ENCODE measurements at places on chromosomes 1 and 21.

DNA sequence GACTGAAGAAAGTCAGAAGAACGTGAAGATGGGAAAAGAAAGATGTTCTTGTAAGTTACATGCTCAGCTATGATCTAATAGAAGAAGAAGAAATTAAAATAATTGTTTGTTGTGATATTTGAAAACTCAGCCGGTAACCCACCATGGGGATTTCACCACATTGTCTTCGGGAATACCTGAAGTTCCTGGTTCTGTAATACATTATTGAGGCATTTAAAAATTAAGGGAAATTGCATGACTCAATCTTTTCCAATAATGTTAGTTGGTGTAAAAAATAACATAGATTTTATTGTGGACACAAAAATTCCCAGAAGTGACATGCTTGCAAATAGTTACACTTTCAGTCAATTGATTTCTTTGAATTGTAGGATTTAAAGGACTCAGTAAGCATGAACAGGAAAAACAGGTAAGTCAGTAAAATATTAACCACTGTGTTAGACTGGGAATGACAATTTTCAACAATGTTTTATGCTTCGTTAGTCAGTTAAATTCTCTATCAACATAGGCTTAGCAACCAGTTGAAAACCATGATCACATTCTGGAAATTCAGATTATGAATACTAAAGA lies 745.1 kb downstream of the LTN1 start:
- DNase-seq: no peak

DNA sequence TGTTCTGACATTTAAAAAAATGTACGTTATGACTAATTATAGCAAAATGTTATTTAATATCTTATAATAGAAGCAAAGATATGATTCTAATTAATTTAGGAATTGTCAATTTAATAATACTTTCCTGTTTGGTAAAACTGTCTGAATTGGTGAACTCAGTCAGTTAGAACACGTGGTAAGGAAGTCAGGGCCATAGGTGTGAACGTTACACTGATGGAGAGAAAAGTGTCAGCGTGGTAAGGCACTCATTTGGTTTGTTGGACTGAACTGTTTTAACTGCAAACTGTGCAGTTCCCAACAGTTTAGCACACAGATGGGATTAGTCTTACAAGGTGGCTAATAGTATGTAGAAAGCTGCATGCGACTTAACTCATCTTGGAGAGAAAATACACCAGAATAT lies 102.9 kb downstream of the EPB41 start:
- DNase-seq: no peak

DNA sequence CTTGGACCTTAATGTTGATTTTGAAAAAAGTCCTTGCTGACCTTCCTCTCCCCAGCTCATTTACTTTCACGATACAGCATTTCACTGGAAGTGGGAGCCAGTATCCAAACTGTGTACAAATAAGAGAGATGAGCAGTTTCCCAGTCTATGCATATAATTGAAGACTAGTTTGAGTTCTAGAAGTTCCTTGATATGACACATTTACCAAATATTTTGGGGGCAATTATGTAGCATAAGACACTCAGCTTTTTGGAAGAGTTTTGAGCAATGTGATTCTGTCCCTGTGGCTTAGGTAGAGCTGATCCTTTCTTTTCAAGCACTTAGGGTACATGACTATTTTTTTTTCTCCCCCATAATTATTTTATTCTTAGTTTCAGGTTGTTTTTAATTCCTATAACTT lies 26.4 kb downstream of the GIPC2 start:
- DNase-seq: no peak

- DNase-seq: no peak
Observed at GRCh38 chr1:47479664-47480063, 41.8 kb downstream of the FOXD2 start.

GRCh38 chr1:34763142-34763781 lies 3.7 kb downstream of the GJB4 start:
- DNase-seq: no peak

GRCh38 chr1:44678626-44679025 lies 4.1 kb downstream of the ARMH1 start:
- DNase-seq: no peak

DNA sequence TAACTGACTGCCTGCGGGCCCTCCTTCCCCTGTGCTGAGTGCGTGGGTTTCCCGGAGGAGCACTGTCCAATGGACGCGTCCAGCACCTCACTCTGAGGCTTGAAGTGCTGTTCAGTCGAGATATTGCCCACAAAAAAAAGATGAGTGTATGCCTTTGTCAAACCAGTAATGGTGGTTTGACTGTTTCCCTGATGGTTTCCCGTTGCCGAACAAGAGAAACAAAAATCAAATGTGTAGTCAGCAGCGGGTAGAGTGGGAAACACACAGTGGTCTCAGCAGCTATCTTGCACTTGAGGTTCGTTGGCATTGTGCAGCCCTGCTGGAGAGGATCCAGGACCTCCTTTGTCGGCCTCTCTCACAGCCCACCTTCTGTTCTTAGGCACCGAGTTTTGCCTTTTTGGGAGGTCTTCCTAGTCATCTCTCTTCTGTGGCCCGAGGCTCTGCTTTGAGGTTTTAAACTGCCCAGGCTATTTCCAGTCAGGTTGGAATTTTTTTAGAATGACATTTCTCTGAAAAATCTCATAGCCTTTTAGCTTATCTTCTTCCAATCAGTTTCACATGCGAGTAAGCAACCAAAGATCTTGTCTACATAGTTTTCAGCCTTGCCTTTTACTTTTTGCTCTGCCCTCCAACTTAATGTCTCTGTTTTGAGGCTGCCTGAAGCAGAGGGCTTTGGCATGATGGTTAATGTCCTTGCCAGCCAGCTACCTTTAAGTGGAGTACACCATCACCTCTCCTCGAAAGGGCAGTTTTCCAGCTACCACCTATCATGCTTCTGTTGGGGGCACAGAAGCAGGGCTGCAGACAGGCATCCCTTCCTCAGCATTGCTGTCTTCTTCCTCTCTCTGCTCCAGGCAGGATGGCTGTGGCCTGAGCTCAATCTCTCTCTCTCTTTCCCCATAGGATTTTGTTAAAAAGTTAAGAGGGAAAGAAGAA lies 132.3 kb downstream of the URB2 start:
- no peak for DNase-seq

DNA sequence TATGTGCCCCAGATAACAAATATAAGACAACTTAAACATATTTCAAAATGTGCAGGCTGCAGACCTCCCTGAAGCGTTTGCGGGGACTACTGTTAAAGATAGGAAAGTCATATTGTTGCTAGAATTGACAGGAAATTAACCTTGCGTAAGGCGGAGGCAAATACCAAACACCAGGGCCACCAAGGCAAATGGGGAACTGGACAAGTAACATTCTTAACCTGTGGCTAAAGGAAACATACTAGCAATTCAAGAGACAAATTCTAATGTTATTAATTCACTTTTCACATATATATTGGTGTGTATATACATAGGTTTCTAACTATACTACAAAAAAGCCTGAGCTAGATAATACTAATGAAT lies 6.8 kb downstream of the HAPLN2 start:
- DNase-seq: no peak

DNA sequence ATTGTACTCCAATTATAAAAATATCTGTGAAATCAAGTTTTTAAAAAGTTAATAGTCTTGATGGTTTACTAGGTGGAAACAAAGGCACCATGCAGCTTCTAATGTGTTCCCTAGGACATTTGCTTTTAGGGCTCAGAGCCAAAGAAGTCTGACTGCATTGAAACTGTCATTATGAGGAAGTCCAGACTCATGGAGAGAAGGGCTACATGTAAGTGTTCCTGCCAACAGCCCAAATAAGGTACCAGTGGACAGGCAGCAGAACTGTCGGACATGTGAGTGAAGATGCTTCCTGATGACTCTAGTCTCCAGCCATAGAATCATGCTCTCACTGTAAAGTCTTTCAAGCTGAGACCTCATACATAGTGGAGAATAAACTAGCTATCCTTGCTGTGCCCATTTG lies 287.6 kb downstream of the AKT3 start:
- no peak for DNase-seq

GRCh38 chr1:115671176-115671934 lies 29.6 kb downstream of the VANGL1 start:
- no peak for DNase-seq

DNA sequence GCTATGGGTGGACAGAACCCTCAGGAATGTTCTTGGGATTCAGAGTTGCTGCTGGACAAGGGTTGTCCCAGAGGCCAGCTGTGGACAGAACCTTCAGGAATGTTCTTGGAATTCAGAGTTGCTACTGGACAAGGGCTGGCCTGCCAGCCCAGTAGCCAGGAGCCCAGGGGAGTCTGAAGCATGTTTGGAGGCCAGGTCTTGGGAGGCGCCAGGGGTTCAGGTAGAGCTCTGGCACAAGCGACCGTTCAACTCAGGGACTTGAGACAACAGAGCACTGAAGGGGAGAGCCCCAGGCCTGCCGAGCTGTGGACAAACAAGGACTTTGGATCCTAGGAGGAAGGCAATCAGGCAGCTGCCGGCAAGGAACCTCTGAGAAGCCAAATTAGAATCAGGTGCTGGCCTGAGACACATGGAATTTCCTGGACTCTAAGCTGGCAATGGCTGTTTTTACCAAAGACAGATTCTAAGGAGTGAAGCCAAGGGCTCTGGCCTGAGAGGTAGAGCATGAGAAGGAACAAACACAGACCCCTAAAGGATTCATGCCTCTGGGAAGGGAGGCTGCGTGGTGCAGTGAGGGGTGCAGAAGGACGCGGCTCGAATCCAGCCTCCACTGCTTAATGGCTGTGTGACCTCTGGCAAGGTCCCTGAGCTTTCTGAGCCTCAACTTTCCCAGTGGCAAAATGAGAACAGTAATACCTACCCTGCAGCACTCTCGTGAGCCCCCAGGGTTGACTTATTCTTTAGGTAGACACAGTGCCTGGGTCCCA lies 13.4 kb downstream of the PLA2G5 start:
- DNase-seq: no peak

GRCh38 chr1:35463232-35463631 lies 94.0 kb downstream of the KIAA0319L start:
- no peak for DNase-seq

DNA sequence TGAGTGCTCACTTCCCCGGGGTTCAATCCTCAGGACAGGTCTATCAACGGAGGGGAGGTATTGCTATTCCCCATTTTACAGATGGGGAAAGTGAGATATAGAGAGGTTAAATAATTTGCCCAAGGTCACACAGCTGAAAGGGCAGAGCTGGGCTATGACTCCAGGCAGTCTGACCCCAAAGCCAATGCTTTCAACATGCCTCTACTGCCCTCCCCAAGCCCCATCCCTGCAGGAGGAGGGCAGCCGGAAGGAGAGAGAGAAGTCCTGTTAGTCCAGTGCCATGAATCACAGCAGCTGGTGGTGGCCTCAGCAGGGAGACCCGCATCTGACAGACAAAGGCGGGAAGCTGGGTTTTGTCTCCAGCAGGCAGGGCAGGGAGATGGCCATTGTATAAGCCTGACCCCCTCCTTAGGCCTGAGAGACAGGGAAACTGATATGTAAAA lies 20.0 kb upstream of the CLIC4 start:
- no peak for DNase-seq

DNA sequence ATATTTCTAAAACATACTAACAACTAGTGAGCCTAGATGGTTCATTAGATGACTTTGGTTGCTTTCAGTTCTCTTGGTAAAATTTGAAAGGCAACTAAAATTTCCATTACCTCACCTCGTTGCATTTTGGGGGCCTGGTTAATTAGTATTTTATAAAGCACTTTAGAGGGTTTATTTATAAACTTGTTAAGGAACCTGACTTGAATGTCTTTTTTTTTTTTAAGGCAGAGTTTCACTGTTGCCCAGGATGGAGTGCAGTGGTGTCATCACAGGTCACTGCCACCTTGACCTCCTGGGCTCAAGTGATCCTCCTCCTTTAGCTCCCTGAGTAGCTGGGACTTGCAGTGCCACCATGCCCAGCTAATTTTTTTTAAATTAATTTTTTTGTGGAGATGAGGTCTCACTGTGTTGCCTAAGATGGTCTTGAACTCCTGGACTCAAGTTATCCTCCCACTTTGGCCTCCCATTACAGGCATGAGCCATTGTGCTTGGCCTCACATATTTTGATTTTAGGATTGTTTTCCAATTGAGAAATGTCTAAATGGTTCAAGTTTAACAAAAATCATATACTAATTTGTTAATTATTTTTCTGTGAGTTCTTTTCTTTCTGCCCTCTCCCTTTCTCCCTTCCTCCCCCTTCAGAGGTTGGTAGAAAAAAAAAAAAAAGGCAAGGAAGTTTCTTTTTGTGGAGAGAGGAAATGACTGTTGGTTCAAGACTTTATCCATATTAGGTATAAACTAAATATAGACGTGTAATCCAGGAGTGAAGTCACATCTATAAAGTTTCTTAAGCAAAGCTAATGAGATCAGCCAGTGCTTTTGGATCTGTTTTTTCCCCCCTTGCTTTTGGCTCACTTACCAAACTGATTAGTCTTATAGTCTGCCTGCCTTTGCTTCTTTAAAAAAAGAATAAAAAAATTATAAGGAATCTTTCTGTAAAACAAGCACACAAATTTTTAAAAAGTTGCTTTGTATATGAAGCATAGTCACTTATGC lies 24.7 kb downstream of the CLIC4 start:
- no peak for DNase-seq

DNA sequence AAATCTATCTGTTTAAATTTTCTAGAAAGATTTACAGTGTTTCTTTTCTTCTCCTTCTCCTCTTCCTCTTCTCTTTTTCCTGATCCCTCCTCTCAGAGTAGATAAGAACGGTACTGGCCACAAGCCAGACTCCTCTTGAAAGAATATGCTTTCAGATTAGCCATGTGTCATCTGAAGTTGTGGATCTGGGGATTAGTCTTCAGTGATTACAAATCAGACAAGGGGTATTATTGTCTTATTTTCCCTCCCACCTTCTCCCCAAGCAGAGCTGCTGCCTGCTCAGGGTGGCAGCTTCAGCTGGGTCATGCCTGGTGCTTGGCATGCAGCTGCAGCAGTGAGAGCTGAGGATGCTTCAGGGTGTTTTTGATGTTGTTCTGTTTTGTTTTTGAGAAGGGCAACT lies 42.7 kb downstream of the SGIP1 start:
- DNase-seq: no peak

DNA sequence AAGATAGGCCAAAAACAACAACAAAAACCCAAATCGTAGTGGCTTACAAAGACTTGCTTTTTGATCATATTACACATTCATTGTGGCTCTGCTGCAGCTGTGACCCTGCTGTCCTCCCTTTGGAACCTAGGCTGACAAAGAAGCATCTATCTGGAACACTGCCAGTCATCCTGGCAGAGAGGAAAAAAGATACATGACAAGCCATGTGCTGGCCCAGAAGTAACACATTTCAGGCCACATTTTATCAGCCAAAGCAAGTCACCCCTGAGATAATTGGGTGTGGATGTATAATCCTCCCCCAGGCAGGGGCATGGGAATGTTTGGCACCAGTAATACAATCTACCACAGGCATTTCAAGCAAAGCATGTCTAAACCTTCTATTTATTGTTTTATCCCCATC lies 37.2 kb upstream of the AGO1 start:
- DNase-seq: no peak

- no peak for DNase-seq
Observed at GRCh38 chr1:201656311-201657032, 117.5 kb downstream of the NAV1 start.
